BE2C (cell line): ENCODE measurements at places on chromosomes 11 and 22.

- DNase-seq = no peak
Observed at GRCh38 chr11:71131861-71132260, 120.5 kb downstream of the SHANK2 start.

DNA sequence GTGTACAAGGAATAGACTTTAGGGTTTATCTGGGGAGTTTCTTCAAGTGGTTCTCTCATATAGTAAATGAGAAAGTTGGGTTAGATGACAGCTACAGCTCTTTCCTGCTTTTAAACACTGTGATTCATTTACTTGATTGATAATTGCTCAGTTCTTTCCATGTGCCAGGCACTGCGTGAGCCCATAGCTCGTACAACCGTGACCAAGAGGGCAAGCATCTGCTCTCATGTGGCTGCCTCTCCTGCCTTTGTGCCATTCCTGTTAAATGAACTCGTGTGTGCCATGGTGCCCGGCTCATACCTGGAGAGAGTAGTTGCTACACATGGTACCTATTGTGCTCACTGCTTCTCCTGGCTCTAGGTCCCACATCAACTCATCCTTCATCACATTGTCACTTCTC is 206.3 kb downstream of the SNX19 start:
- no peak for DNase-seq

DNA sequence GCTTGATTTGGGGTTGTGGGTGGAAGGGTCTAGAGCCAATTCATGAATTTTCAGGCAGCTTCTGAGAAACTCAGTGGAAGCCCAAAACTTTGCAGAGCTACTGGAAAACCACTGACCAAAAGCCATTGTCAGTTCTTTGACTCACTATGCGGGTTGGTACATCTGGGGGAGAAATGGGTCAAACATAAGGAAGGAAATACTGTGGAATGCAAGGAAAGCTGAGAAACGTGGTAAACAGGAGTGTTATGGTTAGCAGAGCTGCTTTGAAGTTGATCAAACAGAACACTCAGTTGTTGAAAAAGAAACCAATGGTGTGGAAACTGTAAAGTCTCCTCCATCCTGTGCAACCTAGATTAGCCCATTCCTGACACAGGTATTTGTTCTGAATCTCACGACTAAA is 6.3 kb upstream of the ABTB2 start:
- DNase-seq = no peak

DNA sequence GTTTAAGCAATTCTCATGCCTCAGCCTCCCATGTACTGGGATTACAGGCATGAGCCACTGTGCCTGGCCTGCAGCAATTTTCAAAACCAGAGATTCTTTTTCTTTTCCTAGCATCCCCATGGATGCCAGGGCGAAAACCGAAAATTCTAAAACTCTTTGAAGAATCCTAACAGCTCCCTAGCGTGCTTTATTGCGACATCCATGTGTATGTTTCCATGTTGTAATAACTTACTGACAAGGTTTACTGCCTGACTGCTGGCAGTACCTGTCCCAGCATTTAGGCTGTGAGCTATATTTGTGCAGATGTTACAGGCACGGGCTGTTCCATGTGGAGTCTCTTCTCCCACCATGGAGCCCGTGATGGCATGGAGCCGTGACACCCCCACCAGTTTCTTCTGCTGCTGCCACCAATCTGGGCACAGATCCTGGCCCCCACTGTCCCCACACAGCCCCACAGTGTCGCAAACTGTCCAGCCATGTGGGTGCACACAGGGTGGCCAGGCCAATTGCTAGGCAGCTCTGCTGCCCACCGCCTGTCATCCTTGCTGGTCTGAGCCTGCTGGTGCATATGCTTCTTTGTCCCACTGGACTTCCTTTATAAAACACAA is 7.1 kb upstream of the TAB1 start:
- DNase-seq = no peak

DNA sequence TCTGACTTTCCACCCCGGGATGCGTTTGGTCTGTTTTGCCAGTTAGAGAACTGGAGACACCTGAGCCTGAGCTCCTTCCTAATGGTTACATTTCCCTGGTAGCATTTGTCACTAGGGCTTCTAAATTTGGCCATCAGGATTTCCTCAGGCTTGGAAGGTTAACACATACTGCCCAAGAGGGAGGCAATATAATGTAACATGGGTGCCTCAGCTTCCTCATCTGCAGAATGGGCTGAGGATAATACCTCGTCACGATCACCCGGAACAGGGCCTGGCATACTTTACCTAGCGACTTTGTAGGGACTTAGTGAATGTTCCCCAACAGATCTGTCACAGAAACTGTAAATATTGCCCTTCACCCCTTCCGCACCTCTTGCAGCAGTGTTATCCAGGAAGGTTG is 11.3 kb downstream of the IL17RA start:
- DNase-seq = no peak

DNA sequence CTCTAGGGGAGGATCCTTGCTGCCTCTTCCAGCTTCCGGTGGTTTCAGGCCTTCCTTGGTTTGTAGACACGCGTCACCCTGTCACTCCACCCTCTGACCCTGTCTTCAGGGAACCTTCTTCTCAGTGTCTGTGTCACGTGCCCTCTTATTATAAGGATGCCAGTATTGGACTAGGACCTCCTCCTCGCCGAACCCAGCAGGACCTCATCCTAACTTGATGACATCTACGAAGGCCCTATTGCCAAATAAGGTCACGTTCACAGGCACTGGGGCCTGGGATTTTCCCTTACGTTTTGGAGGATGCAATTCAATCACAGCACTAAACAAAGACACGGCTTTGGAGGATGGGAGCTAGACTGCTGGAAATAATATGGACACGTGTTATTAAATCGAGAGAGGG is 408.7 kb downstream of the BRD1 start:
- DNase-seq = no peak

DNA sequence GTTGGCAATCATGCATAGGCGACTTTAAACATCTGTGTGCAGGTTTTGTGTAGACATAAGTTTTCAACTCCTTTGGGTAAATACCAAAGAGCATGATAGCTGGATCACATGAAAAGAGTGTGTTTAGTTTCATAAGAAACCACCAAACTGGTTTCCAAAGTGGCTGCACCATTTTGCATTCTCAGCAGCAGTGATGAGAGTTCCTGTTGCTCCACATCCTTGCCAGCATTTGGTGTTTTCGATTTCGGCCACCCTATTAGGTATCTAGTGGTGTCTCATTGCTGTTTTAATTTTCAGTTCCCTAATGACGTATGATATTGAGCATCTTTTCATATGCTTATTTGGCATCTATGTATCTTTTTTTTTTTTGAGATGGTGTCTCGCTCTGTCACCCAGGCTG is 62.8 kb upstream of the CCND1 start:
- no peak for DNase-seq

DNA sequence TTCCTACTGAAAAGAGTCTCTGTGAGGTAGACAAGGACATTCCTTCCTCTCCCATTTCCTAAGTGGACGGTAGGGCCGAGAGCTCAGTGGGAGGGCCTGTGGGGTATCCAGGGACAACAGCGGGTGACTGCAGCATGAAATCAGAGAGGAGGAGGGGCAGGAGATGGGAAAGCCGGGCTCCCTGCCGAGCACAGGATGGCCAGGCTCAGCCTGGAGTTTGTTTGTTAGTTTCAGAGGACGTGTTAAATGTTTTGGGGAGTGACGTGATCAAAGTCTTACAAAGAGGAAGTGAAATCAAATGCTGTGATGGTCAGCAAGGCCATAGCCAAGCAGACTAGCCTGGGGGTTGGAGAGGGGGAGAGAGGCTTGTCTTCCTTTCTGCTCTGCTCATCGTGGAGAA is 152.7 kb downstream of the ADAMTS15 start:
- no peak for DNase-seq

GRCh38 chr22:31486951-31487350 is 2.7 kb downstream of the EIF4ENIF1 start:
- no peak for DNase-seq

DNA sequence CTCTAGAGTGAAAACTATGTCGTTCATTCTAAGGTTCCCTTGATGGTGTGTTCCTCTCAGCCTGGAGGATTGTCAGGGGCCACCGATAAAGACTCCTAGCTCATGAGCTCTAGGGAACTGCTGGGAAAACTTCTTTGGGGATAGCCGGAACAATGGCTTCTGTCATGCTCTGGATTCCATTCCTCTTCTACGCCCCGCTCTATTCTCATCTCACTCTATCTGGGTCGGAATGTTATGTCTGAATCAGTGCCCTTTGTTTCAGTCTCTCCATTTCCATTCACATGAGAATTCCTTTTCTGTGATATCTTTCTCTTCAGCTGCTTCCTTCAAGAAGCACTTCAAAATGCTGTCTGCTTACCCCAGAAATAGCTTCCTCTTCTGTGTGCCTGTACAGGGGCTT is 16.9 kb upstream of the SLCO2B1 start:
- DNase-seq = no peak

DNA sequence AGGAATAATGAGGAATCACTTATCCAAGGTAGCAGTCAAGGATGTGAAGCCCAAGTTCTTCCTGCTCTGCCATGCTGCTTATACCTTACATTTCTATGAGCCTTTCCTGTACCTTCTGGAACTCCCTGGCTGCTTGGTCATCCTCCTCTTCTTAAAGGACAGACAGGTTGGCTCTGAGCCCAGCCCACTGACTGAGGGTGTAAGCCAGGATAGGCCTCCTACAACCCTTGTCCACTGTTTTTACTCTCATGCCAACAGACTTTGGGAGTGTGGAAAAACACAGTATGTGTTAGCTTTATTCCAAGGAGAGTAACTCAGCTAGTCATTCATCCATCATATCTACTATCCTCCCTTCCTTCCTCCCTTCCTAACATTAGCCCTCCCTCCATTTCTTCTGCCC is 47.5 kb downstream of the IRAG1 start:
- no peak for DNase-seq

- DNase-seq = no peak
Observed at GRCh38 chr11:66190786-66191185, 77.7 kb upstream of the RAB1B start.

- DNase-seq = no peak
Observed at GRCh38 chr11:3225826-3226750, 6.1 kb downstream of the MRGPRE start.

GRCh38 chr11:69803022-69803421 is 16.2 kb downstream of the FGF3 start:
- no peak for DNase-seq

DNA sequence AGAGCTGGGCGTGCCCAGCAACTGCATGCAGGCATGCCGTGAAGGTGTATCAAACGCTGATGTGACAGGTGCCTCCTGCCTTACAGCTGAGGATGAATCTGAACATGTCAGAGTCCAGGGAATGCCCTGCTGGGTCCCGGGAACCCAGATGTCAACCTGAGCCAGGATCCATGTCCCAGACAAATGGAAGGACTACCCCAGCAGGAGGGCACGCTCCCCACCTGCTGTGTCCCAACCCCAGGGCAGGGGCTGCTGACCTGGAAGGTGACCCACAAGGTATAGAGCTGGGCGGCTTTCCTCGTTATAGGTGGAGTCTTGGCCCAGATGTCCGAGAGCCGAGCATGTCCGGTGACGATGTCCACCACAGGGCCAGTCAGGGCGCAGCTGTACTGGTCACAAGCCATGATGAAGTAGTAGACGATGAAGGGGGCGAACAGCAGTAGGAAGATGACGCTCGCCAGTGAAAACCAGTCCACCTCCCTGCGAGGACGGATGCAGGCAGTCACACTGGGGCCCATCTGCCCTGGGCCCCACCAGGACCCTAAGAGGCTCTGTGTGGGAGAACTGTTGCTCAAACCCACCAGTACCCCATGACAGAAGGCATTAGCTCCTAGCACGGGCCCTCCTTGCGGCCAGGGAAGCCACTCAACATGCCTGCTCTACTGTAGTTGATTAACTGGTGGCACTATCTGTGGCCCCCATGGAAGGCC is 4.3 kb downstream of the DHCR7 start:
- DNase-seq = no peak

DNA sequence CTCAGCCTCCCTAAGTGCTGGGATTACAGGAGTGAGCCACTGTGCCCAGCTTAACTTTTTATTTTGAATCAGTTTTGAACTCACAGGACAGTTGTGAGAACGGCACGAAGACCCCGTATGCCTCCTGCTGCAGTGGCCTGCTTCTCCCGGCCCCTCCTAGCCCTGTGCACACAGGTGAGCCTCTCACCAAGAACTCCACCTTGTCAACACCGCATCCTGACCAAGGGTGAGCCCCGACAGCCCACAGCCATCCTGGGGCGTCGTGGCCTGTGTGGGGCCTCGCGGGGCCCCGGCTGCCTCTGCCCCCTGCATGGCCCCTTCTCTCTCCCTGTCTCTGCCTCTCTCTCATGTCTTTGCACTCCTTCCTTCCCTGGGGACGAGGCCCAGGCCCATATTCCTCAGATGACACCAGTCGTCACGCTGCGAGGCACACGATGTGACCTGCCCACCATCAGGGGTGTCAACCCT is 38.8 kb downstream of the GNB1L start:
- DNase-seq = no peak

GRCh38 chr11:66951927-66952337 is 6.3 kb downstream of the PC start:
- peak; percentile 91 for DNase-seq

GRCh38 chr11:16032974-16033373 is 323.4 kb downstream of the SOX6 start:
- DNase-seq = no peak

DNA sequence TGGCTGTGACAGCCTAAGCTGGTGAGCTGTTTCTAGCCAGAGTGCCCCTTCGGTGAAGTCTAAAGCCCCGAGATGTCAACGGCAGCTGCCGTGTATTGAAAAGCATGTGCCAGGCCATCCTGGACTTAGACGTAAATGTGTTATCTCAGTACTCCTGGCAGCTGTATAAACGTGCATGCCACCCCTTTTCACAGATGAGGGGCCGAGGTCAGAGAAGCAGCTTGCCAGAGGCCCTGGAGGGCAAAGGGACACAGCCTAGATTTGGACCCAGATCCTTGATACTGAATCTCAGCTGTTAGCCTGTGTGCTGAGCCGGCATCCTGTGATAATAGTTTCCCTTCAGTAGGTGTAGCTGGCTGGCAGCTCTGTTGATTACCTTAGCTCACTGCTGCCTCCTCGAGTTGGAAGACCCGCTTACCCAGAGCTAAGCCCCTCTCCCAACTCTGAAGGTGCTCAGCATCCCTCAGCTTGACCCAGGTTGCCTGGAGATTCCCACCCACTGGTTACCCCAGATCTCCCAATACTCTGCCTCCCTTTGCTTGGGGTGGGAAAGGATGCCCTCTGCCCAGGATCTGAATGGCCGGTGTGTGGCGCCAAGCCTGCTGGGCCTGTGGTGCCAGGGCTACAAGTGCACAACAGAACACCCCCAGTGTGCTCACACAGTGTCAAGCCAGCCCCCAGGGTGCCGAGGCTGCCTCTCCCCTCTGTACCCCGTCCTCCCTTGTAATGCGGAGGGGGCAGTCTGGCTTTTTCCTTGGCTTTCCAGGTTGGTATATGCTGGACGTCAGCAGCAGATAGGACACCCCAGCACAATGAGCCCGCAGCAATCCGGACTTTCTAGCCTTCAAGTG is 59.8 kb upstream of the WNT7B start:
- peak; percentile 76 for DNase-seq
